ENCODE measurements at places on chromosomes 1 and 21.

GRCh38 chr1:162004441-162004950 is 19.2 kb downstream of the OLFML2B start:
- DNase-seq, result no peak
- no peak overlapping the region for H3K4me3 ChIP-seq
- no peaks in the 10 kb centered on the region for H3K4me1 ChIP-seq
- H3K27ac ChIP-seq, result no peak overlapping the region
- H3K36me3 ChIP-seq, result no peaks in the 10 kb centered on the region

- no peaks in the 10 kb centered on the region for H3K27me3 ChIP-seq
- H3K4me1 ChIP-seq, result no peaks in the 10 kb centered on the region
- H3K36me3 ChIP-seq, result no peaks in the 10 kb centered on the region
- peak overlapping the region; percentile 36 for H3K4me3 ChIP-seq
- H3K27ac ChIP-seq, result no peak overlapping the region
Measured at GRCh38 chr1:182056601-182057366, 4.7 kb downstream of the ZNF648 start.

DNA sequence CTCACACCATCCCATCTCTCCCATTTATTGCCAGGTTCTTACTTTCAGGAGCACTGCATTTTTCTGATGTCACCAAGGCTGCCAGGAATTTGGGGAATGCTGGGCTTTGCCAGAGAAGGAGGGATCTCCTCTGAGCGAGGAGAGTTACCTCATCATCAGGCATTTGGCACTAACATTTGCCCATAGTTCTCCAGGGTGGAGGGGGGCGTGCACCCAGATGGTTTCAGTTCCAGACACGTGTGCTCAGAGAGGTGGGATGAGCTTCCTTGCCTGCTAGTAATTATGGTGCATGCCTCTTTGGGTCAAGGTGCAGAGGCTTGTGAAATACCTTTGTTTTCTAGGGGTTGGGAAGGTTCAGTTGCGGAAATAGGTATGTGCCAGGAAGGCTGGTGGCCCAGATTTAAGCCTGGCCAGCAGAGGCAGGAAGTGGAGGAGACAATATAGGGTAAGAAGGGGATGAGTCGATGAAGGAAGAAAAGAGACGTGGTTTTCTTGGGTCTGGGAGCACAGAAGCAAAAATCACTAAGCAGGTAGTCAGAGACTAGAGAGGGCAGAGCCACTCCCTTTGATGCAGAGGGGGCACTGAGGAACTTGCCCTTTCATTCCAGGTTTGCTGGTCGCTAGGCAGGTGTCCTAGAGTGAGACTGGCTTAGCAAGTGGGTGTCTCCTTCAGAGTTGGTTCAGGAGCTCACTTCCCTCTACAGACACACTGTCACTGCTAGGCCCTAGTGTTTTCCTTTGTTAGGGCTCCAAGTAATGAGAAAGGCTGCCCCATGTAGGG is 7.2 kb downstream of the TUFT1 start:
- no peak overlapping the region for H3K4me3 ChIP-seq
- no peaks in the 10 kb centered on the region for H3K4me1 ChIP-seq
- DNase-seq, result peak; percentile 37
- H3K27ac ChIP-seq, result no peak overlapping the region

- H3K4me1 ChIP-seq, result peaks cover 15% of the 10 kb centered on the region
- H3K27ac ChIP-seq, result no peak overlapping the region
- no peak overlapping the region for H3K4me3 ChIP-seq
- no peaks in the 10 kb centered on the region for H3K27me3 ChIP-seq
Measured at GRCh38 chr21:33762803-33763581, 120.7 kb downstream of the ITSN1 start.

DNA sequence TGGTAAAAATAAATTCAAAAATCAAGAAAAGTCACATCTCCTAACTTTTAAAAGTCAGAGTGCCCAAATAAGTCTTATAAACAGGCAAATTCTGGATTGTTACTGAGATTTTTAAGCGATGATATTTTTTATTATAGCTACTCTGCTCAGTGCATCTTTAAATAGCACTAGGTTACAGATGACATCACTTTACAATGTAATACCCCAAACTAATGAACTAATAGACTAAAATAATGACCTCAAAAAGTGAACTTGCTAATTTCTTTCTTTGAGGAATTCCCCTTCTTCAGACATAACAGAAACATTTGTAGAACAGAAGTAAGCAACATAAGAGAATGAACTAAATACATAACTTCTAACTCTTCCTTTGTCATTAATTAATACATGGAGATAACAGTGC is 33.0 kb upstream of the ACTA1 start:
- no peaks in the 10 kb centered on the region for H3K4me1 ChIP-seq
- no peak overlapping the region for H3K27ac ChIP-seq
- no peaks in the 10 kb centered on the region for H3K36me3 ChIP-seq
- H3K27me3 ChIP-seq, result no peaks in the 10 kb centered on the region

DNA sequence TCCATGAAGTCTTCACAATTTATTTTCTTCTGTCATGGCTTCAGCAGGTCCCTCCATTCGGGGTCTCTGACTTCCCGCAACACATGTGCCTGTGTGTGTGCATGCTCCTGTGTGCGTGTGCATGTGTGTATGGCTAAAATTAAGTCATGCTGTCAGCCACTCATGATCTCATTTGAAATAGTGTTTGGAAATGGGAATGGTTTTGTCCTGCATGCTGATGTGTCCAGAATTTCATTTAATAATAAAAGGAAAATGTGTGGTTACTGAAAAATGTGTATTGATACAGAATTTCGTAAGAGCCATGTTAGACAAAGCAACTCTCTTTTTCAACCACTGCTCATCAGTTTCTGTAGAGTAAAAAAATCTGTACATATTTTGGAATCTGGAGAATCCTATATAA is 123.8 kb upstream of the PRDX6 start:
- no peaks in the 10 kb centered on the region for H3K27me3 ChIP-seq
- no peaks in the 10 kb centered on the region for H3K36me3 ChIP-seq
- H3K27ac ChIP-seq, result no peak overlapping the region
- DNase-seq, result no peak
- H3K4me1 ChIP-seq, result no peaks in the 10 kb centered on the region
- H3K4me3 ChIP-seq, result no peak overlapping the region

GRCh38 chr21:42413500-42413899 is 9.8 kb downstream of the UBASH3A start:
- no peak overlapping the region for H3K27ac ChIP-seq
- no peaks in the 10 kb centered on the region for H3K36me3 ChIP-seq
- DNase-seq, result no peak

DNA sequence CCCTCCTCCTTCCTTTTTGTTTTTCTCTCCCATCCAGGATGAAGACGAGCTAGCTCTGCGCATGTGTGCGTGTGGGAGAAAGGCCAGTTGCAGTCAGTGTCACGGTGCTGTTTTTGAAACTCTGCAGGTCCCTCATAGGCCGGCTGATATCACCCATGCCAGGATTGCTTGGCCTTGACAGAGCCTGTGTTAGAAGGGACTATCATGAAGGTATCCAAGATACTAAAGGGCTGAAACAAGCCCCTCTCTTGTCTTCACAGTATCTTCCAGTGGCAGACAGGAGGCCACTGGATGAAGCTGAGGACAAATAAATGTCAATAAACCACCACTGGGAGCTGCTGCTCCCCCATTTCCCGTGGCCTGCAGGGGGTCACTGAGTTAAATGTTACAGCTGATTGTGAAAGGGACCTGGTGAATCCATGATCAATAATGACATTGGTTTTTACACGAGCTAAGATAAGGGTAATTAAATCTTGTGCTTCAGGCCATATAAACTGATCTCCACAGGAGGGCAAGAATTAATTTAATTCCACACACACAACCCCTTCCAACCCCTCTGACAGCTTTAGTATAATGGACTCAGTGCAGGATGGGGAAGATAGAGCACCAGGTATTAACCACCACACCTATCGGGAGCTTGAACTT is 64.6 kb upstream of the TARBP1 start:
- no peaks in the 10 kb centered on the region for H3K27me3 ChIP-seq
- no peak overlapping the region for H3K4me3 ChIP-seq
- peak; percentile 76 for DNase-seq
- H3K27ac ChIP-seq, result peak overlapping the region; percentile 75

DNA sequence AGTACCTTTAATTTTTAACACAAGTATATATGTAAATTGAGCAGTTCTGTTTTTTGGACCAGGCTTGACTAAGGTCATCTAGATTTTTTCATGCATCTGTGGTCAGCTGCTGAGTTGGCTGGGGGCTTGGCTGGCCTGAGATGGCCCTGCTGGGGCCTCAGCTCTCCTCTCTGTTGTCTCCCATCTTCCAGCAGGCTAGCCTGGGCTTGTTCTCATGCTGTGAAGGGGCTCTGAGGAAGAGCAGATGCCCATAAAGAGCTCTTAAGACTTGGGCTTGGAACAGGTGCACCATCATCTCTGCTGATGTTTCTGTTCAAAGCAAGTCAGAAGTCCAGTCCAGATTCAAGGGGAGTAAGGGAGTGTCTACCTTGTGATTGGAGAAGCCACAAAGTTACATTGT is 51.2 kb upstream of the TNR start:
- H3K27ac ChIP-seq, result no peak overlapping the region
- H3K27me3 ChIP-seq, result no peaks in the 10 kb centered on the region
- H3K36me3 ChIP-seq, result no peaks in the 10 kb centered on the region
- no peaks in the 10 kb centered on the region for H3K4me1 ChIP-seq
- DNase-seq, result no peak
- no peak overlapping the region for H3K4me3 ChIP-seq

DNA sequence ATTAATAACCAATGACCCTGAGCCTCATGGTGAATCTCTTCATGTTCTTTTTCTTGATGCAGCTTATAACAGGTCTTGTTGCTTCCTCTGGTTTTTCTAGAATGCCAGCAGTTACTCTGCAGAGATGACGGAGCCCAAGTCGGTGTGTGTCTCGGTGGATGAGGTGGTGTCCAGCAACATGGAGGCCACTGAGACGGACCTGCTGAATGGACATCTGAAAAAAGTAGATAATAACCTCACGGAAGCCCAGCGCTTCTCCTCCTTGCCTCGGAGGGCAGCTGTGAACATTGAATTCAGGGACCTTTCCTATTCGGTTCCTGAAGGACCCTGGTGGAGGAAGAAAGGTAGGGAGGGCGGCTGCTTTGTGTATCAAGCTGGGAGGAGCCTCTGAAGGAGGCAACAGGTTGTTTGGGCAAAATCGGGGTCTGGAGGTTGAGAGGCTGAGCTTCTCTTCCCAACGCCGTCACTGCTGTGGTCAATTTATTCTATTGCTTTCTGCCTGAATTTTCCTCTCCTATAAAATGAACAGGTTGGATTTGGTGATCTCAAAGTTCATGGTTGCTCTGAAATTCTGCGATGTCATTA is 6.7 kb downstream of the ABCG1 start:
- no peaks in the 10 kb centered on the region for H3K36me3 ChIP-seq
- no peak overlapping the region for H3K27ac ChIP-seq
- H3K27me3 ChIP-seq, result no peaks in the 10 kb centered on the region
- no peak overlapping the region for H3K4me3 ChIP-seq
- no peak for DNase-seq
- H3K4me1 ChIP-seq, result peaks cover under 1% of the 10 kb centered on the region

DNA sequence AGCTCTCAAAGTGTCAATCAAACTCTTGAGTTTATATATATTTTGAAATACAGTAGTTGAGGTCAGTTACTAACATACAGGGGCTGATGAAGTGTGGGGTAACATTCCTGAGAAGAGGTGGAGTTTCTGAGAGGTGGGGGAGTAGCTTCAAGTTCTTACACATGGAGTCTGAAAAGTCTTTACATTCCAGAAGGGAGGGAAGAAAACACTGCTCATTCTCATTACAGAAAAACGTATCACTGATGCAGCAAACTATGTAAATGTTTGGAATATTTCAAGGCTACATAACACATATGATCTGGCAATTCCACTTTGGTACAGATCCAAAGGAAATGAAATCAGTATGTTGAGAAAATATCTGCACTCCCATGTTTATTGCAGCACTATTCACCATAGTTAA is 1065.8 kb upstream of the B3GALT2 start:
- no peaks in the 10 kb centered on the region for H3K36me3 ChIP-seq
- no peaks in the 10 kb centered on the region for H3K4me1 ChIP-seq
- H3K27ac ChIP-seq, result no peak overlapping the region
- H3K4me3 ChIP-seq, result no peak overlapping the region
- DNase-seq, result no peak

- H3K27me3 ChIP-seq, result no peaks in the 10 kb centered on the region
- peak overlapping the region; percentile 42 for H3K4me3 ChIP-seq
- H3K27ac ChIP-seq, result peak overlapping the region; percentile 55
- DNase-seq, result peak; percentile 97
Measured at GRCh38 chr1:150213170-150214098, 22.5 kb downstream of the ANP32E start.
